ENCODE measurements at places on chromosomes 11 and 22. TPM values are rescaled to one million over a fixed set of nuclear protein-coding genes. Genes with fewer than 3 reads are reported as not detected.

DNA sequence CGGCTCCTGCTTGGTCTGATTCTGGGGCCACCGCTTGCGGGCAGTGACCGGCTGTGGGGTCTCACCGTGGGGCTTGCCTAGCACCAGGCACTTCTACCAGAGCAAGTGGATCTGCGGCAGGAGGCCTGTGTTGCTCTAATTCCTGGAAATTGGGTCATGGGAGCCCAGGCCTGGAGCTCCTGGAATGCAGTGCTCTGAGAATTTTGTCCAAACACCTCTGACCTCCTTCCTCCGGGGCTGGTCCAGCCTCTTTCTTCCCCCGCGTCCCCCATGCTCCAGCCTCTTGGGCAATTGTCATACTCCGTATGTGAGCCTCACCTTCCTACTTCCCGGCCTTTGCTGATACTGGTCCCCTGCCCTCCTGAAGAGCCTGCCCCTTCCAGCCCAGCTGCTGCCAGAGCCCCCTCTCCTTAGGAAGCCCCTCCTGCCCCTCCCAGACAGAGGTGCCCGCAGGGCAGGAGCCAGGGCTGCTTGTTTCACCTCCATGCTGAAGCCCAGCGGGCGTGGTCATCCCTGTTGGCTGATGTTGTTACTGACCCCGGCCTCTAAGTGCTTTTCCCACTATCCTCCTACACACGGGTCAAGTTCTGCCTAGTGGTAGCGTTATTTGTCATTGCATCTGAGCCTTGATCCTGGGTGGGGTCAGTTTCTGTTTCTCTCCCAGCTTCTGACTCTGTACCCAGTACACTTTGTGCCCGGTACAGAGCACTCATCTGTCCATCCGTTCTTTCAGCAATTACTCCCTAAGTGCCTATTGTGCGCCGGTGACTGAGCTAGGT is 9.6 kb downstream of the MGAT3 start:
- DNase-seq, result no peak

DNA sequence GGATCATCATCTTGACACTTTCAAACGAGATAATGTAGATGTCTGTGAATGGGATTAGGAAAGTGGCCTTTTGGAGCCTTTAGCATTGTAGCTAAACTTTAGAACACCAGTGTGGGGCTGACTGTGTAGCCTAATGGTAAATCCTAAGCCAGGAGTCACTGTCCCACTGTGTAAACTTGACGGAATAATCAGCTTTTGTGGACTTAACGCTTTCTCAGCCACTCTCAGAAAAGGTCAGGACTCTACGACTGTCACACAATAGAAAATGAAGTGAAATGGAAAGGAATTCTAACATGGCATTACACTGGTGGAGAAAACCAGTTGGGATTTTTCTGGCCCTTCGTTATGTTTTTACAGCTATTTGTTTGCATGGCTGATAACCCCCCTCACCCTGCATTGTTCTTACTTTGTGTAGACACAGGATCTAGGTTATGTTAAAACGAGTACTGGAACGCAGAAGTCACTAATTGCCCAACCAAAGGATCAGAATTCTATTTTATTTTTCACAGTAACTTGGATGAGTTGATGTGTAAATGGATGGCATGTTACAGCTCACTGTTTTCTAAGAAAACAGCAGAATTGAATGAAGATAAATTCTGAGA is 22.0 kb upstream of the GRAMD1B start:
- no peak for DNase-seq

DNA sequence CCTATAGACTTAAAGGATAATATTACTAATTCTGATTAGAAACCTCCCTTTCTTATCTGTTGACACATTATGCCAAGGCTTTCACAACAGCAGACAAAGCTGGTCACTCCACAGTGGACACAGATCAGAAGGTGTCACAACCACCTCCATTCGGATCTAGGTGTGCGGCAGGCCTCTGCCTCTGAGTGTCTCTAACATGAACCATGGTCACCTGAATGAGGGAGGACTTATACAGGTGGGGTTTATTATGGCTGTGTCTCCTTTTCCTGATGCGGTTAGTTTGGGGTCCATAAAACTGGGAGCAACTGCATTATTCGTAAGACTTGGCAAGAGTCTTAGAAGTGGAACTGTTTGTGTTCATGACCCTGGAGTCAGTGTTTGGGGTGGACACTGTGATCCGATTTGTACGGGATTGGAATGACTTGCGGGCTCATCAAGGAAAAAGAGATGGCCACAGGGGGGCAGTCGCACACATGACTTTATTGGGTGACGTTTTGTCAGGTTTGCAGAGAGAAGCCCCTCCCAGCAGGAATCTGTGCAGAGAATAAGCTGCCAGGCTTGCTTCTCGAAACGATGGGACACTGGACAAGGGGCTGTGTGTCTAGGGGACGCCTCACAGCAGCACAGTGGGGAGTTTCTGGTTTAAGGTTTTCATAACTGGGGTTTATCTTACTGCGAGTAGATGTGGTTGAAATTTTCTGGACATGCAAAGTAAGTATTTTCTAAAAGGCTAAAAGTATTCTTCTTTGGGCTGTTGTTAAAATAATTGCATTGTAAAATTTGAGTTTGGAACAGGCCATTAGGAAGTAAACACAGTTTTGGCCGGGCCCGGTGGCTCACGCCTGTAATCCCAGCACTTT is 90.6 kb downstream of the GAB4 start:
- peak; percentile 70 for DNase-seq

GRCh38 chr11:13008061-13008435 is 1.1 kb upstream of the RASSF10 start:
- no peak for DNase-seq

DNA sequence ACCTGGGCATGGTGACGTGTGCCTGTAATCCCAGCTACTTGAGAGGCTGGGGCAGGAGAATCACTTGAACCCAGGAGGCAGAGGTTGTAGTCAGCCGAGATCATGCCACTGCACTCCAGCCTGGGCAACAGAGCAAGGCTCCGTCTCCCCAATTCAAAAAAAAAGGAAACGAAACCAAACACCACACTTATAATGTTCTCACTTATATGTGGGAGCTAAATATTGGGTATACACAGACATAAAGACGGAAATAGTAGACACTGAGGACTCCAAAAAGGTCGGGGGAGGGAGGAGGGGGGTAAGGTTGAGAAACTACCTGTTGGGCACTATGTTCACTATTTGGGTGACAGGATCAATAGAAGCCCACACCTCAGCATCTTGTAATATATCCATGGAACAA is 94.3 kb downstream of the GAB2 start:
- no peak for DNase-seq

The MYOD1 gene
- total RNA-seq, result 31.8 TPM

Measured in tongue (tissue), 3 donors.